ENCODE measurements at places on chromosomes 3 and 15.

GRCh38 chr3:65558826-65559225 lies 479.9 kb downstream of the MAGI1 start:
- DNase-seq, result no peak

- DNase-seq, result peak; percentile 92
Observed at GRCh38 chr3:152556731-152557254, 278.1 kb upstream of the P2RY1 start.

- DNase-seq, result no peak
Observed at GRCh38 chr3:108177536-108177935, 44.7 kb downstream of the IFT57 start.

DNA sequence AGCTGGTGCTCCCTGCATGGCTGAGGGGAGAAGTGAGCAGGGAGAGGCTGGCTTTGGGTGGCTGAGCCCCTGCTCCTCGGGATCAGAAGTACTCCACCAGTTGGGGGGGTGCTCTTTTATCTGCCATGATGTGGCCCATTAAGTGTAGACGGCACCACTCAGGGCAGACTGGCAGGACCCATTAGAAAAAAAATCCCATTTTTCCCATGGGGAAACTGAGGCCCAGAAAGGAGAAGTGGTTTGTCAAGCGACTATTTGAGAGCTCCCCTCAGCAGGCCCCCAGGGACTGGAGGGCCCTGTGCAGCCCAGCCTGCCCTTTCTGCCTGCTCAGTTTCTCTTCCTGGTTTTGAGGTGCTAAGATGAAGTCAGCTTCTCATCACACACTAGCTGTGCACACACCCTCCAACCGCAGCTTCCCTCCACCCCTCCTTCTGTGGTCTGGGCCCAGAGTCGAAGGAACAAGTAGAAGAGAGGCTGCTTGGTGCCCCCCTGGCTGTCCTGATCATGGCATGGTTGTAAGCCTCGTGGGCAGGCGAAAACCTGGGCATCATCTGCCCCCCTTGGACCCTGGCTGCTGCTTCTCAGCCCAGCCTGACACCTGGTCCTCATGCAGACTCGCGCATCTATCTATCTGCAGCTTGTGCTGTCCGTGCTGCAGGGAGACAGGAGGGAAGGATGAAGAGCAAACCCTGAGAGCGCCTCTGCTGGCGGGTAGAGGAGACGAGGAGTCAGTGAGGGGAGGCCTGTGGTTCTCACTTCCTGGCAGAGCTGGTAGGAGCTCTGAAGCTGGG lies 5.6 kb downstream of the CSK start:
- DNase-seq, result peak; percentile 81

- DNase-seq, result no peak
Observed at GRCh38 chr3:148369381-148369780, 328.3 kb upstream of the AGTR1 start.

DNA sequence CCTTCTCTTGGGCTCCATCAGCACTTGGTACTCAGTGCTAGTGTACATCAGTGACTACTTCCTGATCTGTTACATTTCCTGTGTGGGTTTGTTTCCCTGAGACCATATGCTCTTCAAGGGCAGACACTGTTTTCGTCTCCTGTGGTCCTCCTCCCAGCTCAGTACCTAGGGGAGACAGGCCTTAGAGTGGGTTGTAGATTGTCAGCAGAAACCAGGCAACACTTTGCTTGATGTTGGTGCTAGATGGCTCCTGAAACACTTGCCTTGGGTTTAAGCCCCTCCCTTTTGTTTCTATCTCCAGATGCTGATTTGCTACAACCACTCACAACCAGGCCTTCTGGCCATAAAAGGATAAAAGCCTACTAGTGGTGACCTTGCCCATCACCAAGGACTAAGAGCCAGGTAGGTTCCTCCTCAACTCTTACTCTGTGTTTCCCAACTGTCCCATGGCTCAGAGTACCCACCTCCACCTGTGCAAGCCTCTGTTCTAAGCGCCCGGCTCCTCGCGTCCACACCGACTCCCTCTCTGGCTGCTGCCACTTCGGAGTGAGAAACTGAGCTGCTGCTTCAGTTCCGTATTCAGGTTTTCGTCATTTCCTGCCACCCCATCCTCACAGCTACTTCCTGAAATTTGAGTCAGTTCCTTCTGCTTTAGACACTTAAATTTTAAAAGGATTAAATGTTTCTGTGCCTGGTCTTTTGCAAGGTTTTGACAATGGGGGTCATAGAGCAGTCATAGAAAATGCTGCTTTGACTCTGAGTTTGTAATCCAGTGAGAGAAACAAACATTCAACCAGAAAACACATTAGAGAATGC lies at the start of gene HCLS1:
Gene HCLS1, minus strand, starts transcription at position 548 of the 816 bp plus-strand sequence. CDS start 2,556 bp downstream, outside the sequence.
- peak; percentile 69 for DNase-seq

- no peak for DNase-seq
Observed at GRCh38 chr3:138942861-138943623, 3.9 kb downstream of the FOXL2 start.

DNA sequence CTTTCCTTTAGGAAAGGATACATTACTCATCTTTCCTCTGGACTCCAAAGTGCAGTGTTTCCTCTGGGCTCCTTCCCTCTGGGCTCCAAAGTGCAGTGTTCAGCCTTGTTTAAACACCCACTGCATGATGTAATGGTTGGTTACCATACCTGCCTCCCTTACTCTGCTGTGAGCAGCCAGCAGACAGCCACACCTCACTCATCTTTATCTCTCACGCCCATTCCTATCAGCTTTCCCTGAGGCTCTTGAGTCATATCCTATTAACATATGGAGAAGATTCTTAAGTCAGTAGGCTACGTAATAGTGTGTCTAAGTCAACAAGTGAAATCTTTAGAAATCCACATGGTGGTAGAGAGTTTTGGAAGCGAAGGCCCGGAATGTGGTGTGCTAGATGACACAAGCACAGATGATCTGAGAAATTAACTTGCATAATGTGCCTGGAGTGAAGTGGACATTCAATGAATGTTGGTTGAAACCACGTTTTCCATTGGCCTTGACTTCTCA lies 97.2 kb upstream of the CTNNB1 start:
- DNase-seq, result no peak

DNA sequence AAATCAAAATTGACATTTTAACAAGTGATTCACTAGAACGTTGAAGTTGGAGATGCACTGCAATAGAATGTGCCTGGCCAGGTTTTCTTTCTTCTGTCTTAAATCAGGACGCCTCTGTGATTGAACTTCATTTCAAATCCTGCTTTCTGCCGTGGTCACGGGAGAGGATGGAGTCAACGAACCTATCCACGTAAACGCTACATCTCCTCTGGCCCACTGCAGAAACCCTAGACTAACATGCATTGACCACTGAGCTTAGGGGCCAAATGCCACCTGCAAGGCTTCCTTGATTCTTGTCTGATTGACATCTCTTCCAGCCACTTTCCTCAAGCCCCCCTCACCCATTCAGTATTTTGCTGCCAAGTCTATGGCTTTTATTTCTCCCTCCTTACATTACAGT lies 6.3 kb upstream of the MECOM start:
- DNase-seq, result no peak

DNA sequence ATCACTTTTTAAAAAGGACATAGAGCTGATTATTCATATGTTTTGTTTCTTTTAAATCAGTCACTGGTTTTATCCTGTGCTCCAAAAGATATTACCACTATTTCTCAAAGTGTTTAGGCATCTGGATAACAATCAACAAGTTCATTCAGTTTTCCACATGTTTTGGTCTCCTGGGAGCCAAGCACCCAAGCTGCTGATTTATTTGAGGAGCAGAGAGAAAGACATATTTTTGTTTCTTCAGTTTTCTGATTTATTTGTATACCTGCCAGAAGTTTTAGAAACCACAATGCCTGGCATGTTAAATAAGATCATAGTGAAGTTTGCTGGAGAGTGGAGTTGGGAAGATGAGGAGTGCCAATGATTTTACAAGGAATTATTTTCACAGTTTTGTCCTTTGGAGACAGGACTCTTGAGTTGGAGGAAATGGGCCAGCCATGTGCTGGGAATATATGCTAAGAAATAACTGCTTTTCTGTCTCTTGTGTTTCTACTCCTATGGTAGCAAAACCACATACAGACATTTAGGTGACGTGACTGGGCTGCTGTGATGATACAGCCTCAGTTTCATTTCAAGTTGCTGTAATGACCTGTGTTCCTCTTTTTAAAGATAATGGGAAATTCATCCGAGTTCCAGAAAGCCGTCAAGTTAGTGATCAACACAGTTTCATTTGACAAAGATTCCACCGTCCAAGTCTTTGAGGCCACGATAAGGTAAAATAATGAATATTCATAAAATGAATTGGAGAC lies 11.7 kb downstream of the EDEM1 start:
- DNase-seq, result peak; percentile 39

- no peak for DNase-seq
Observed at GRCh38 chr3:159650726-159651125, 337.9 kb upstream of the IL12A start.

- DNase-seq, result no peak
Observed at GRCh38 chr3:119492128-119492527, 6.2 kb upstream of the TIMMDC1 start.

DNA sequence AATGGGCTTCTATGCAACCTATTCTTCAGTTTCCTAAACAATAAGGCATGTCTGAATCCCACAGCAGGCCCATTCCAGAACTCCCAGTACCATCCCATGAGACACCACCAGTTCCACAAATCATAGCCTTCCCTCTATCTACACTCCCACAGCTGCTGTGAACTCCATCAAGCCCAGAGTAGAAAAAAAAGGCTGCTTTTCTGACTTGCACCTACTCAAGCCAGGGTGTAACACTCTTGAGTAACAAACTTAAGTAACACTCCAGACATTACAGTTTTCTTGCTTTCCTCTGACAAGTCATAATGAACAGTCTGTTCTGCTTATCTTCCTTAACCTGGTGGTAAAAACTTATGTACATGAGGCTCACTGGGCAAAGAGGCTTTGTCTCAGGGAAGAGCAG lies 283.1 kb downstream of the NFKBIZ start:
- DNase-seq, result no peak

DNA sequence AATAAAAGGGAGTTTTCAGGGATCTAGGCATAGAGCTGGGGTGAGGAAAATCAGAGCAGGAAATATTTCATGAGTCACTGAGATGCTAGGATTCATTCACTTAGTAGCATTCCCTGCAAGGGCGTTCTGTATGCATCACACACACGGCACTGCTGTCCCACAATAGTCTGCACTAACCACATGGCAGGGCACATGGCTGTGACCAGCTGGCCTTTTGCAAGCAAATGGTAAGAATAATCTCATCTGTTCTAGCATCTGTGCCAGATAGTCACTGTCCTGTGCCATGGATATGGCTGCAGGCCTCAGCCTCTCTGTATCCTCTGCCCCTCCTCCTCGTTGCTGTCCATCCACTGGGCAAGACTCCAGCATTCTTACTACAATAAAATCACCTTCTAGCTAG lies 37.8 kb downstream of the BOC start:
- peak; percentile 77 for DNase-seq

DNA sequence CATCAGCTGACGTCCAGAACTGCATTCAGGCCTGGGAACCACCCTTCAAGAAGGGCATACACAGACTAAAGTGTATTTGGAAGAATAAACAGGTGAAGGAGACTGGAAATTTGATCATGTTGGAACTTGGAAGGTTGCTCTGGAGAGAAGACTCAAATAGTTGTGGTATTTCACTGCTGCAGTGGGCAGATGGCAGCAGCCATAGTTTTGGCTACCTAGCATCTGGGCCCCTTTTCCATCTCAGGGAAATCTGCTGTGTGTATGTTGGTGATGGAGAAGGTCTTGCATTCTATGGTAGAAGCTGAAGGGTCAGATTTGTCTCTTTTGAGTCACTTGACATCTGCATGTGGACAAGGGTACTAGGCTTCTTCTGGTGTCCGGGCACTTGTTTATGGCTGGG lies 114.4 kb upstream of the FGF7 start:
- no peak for DNase-seq

- DNase-seq, result no peak
Observed at GRCh38 chr15:40043927-40044716, 5.1 kb upstream of the SRP14 start.

DNA sequence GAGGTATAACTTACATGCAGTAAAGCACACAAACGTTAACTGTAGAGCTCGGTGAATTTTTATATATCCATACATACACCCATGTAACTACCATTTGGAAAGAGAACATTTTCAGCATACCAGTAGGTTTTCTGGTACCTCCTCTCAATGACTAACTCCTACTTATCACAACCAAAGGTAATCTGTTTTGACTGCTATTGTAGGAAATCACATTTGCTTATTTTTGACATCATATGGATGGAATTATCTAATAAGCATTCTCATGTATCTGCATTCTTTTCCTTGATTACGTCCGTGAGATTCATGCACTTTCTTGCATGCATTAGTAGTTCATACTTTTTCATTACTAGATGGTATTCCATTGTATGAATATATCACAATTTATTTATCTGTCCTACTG lies 76.8 kb downstream of the CSNK1G1 start:
- DNase-seq, result no peak

DNA sequence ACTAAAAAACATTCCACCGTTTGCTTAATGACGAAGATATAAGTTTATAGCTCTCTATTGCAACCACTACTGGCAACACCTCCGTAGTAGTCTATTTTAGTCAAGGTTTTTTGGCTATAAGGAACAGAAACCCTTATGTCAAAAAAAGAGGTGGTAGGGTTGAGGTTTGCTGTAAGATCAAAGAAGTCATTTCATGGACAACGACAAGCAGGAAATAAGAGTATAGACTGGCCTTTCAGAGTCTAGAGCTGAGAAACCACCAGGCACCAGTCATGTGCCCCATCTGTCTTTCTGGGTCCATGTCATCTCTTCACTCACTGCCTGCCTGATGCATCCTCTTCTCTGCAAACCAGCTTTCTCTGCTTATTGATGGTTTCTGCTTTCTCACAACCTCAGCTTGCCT lies 42.7 kb downstream of the THBS1 start:
- DNase-seq, result no peak

DNA sequence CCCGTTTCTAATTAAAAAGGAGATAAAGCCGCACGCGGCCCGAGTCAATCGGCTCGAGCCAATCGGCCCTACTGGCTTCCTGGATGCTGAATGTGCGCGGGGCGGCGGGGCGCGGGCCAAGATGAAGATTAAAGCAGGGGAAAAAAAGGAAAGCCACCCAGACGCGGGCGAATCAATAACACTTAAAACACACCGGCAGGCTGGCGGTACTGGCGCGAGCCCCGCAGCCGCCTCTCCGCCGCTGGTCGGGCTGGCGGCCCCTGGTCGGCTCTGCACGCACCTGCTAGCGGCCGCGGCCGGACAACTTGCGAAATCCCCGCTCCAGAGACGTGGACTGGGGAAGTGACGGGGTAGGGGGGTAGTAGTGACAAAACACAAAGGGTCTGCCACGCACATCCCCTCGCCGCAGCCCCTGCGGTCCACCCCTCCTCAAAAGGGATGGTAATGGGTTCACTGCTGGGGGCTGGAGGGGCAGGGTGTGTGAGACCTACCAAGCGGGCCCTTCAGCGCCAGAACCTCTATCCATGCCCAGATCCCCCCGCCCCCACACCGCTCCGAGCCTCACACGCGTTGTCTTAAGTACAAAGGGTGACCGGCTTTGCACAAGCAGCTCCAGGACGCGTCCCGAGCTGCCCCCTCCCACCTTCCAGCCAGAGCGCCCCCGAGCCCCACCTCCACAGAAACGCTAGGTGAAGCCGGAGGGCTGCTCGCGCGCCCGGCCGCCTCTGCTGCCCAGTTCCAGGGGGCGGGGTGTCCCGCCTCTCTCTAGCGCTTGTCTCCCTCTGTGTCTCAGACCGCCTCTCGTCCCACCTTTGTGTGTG lies 1.4 kb downstream of the WNT7A start:
- no peak for DNase-seq

Data from muscle of leg (tissue), 16 donors.